Central memory CD4-positive, alpha-beta T cell (primary cell): ENCODE measurements at places on chromosomes 13 and 19.
A peak's percentile ranks its signal among the peaks of the same experiment; 100 is the strongest.

DNA sequence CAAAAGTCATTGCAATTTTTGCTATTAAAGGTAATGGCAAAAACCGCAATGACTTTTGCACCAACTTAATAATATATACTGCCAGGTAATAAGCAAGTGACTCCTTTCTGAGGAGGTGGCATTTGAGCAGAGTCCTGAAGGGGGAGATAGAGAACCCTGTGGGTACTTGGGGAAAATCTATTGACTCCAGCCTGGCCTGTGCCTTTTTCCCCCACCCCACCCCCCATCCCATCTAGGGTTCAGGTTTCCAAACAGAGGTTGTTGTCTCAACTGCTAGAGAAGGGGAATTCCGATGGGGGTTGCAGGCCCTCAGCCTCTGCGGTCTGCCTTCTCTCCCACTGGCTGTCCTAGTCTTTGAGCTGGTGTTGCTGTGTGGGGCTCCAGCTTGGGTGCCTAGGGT is 11.5 kb downstream of the S1PR2 start:
- peak; percentile 36 for DNase-seq

GRCh38 chr13:79290595-79291244 is 115.3 kb downstream of the RBM26 start:
- DNase-seq = no peak

DNA sequence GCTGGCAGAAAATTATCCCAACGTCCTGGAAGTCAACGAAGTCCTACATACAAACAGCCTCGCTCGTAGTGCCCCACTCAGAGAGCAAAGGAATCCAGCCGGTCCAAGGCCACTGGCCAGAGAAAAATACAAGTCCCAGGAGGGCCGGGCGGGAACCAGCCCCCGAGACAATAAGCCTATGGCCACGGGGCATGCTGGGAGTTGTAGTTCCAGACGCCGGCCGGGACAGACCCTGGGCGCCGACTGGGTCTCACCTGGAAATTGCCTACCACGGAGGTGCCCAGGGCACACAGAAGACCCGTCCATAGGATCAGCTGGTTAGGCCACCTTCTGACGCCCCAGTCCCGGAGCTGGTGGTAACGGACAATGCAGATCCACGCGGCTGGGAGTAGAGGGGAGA is 5.4 kb downstream of the TMEM150B start:
- no peak for DNase-seq

DNA sequence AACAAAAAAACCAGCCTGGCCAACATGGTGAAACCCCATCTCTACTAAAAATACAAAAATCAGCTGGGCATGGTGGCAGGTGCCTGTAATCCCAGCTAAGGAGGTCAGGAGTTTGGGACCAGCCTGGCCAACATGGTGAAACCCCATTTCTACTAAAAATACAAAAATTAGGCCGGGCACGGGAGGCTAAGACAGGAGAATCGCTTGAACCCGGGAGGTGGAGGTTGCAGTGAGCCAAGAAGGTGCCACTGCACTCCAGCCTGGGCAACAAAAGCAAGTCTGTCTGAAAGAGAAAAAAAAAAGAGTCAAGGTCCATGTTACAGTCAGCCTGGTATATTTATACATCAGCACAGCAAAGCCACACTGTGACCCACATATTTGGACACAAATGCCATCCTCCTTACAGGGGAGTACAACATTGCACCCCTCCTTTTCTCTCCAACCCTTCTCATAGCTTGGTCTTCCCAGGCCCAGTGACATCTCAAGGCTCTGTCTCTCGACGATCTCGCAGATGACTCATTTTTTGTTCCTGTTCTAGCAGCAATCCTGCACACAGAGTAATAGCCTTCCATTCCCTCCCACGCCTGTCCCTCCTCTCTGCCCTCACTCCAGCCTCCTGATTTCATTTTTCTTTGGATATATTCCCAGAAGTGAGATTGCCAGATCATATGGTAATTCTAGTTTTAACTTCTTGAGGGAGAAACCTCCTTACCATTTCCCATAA is 21.0 kb upstream of the DPP9 start:
- no peak for DNase-seq

DNA sequence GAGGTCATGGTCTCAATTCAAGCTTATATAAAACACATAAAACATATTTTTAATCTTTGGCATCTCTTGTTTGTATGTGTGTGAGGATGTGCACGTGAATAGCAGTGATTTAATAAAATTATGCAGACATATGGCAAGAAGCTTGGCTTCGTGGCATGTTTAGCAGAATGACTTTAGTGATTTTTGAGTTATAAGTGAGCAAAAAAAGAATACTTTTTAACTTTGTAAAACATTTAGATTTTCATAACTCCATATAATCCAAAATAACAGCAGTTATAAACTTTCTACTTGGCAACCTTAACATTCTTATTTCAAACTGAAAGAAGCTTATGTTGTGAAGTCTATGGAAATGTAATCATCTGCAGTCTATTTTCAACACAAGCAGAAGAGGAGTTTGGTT is 120.6 kb downstream of the SLITRK1 start:
- no peak for DNase-seq

- no peak for DNase-seq
Observed at GRCh38 chr13:26021516-26021915, 30.3 kb downstream of the SHISA2 start.

DNA sequence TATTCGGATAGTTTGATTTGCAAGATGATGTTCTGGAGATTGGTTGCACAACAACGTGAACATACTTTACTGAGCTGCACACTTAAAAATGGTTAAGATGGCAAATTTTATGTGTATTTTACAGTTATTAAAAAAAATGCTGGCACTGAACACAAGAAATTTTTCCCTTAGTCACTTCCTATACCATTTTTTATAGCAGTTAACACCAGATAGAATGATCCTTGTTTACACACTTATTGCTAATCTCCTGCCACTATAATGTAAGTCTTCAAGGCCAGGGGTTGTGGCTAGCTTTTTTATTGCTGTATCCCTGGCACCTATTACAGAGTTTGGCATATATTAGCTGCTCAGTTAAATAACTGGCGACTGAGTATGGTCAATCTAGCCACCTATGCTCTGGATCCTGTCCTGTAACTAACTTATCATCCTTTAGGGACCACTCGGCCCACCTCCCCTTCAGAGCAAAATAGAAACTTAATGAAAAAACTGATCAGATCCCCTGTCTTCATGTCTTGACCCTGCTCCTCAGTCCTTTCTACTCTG is 2.0 kb upstream of the EBPL start:
- no peak for DNase-seq

DNA sequence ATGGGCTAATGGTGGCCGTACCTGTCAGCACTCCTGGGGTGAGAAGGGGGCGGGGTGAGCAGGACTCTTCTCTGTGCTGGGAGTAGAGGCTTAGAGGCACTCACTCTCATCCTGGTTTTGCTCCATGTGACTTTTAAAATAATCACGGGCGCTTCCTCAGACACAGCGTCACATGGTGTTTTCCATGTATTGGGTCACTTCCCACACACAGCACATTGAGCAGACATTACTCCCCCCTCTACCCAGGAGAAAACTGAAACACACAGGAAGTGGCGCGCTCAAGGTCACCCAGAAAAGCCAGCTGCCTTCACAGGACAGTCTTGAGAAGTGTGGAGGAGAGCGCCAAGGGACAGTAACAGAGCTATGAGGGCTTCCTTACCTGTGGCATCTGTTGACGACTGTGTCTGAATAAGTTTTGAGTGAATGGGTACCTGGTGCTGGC is 23.2 kb downstream of the SPATA13 start:
- DNase-seq = no peak

DNA sequence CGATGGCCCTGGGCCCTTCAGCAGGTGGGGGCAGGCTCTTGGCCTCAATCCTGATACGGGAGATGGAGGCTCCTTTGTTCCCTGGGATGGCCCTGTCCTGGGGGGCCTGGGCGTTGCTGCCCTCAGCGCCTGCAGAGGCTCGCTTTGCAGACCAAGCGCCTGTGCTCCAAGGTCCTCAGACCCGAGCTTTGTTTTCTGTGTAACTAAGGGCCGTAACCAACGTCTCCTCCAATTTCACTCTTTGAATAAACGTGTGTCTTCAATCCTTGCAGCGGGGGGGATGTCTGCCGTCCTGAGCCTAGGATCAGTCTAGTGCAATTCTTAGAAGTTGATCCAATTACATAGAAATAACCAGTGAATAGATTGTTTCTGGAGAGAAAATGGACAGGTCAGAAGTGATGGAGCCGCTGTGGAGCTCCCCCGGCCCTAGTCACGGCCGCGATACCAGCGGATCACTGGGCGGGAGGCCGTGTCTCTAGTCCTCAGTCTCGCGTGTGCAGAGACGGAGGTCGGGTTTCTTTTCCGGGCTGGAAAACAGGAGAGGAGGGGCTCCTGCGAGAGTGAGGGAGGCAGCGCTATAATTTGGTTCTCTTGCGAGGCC is 5.3 kb downstream of the PTBP1 start:
- DNase-seq = no peak

DNA sequence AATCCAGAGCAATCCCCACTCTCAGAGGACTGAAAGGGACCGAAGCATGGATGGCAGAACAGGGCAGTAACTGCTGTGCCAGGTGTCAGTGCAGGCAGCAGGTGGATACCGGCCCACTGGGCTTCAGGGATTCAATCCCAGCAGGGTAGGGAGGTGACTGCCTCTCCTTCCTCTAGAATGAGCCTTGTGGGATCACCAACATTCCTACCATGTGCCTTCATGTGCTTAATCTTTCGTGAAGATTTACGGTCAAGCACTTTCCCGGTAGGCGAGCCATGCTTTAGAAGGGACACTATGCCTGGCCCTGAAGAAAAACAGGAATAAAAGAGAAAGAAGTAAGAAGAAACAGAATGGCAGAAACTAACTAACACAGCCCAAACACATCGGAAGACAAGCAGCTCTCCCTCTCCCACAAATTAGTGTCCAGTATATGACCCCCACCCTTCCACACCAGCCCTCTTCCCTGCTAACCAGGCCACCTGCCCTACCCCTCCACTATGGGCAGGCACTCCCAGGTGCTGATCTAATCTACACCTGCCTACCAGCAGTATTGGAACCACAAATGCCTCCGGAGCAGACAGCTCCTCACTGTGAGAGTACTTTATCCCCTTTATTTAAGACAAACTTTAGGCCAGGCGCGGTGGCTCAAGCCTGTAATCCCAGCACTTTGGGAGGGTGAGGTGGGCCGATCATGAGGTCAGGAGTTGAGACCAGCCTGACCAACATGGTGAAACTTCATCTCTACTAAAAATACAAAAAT is 162.5 kb downstream of the NUFIP1 start:
- no peak for DNase-seq

DNA sequence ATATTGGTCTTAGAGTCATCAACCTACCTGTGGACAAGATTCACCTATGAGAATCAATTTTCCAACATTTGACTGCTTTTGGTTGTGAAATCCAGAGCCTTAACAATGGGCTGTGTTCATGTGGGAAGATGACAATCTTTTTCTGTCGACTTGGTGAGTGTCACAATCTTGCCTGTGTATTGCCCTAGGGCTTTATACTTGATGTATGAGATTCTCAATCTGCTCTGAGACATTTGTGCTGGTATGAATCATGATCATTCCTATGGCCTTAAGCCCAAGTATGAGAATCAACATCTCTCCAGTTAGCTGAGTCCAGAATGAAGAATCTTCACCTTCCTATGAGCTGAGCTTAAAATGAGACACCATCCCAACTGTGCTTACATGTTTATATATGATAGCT is 68.7 kb downstream of the ZNF726 start:
- DNase-seq = no peak

DNA sequence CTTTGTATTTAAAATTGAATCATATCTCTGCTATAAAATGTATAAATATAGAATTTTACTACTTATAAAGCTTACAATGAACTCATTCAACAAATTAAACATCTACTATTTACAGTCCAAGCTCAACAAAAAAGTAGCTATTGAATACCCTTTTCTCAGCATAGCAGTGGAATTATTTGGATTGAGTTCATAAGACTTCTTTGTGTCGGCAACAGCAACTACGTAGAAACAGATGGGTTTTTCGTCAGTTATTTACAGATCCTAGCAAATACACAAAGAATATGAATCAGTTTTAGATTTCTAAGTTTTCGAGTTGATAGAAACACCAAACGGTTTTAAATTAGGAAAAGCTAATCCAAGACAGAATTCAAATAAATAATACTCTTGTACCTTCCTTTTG is 10.4 kb upstream of the NEK3 start:
- DNase-seq = no peak

DNA sequence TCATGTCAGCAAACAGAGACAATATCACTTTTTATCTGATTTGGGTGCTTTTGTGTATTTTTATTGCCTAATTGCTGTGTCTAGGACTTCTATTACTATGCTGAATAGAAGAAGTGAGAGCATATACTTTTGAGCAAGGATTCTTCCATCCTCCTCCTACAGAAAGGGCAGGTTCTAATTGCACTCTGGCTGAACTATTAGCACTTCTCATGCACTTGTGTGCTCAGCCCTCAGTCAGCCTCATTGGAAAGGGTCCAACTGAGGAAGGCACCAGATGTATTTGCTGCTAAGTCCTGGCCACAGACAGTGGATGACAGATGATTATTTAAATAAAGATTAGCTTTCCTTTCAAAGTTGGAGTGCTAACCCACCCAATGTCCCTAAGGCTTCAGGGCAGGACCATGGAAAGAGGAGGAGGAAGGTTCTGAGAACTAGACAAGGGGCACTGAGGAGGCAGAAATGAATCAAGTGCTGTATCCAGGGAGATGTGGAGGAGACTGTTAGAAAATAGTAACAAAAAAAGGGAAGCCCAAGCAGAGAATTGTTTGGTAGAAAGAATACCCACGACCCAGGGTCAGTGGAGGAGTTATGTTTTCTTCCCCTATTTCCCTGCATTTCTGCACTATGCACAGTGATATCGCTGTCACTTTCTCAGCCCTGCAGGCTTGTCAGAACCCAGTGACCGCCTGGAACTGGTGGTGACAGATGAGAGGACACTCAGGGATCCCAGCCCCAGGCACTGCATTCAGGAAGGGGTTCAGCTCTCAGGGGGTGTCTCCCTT is 8.0 kb downstream of the LILRB4 start:
- DNase-seq = no peak

- no peak for DNase-seq
Observed at GRCh38 chr13:44765001-44765471, 188.9 kb upstream of the TSC22D1 start.

GRCh38 chr13:70755456-70755855 is 647.2 kb upstream of the KLHL1 start:
- DNase-seq = no peak

GRCh38 chr13:107192289-107192688 is 624.4 kb upstream of the ARGLU1 start:
- DNase-seq = no peak
